Activated T-helper 17 cell treated with anti-CD3 and anti-CD28 coated beads, Interleukin-2, amount 50 U/mL, for 72 hours (primary cell): ENCODE measurements at places on chromosomes 11 and 22.

DNA sequence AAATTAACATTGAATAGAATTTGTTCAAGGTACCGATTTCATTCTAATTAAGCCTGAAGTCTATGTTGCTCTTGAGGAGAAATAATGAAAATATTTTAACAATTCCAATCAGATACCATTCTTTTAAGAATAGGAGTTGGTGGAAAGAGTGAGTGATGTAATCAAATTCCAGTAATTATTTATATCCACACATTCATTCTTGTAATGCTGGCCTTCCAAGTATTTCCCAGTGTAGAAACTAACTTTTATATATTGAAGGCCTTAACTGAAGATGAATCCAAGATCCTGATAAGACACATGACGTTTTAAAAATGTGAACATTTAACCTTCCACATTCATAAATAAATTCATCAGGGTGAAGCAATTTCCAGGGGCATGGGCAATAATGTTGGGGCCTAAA is 36.6 kb upstream of the PAX6 start:
- no peak for ATAC-seq

- ATAC-seq = no peak
These were observed 14.9 kb downstream of the PPM1F start for GRCh38 chr22:21937821-21938070.

DNA sequence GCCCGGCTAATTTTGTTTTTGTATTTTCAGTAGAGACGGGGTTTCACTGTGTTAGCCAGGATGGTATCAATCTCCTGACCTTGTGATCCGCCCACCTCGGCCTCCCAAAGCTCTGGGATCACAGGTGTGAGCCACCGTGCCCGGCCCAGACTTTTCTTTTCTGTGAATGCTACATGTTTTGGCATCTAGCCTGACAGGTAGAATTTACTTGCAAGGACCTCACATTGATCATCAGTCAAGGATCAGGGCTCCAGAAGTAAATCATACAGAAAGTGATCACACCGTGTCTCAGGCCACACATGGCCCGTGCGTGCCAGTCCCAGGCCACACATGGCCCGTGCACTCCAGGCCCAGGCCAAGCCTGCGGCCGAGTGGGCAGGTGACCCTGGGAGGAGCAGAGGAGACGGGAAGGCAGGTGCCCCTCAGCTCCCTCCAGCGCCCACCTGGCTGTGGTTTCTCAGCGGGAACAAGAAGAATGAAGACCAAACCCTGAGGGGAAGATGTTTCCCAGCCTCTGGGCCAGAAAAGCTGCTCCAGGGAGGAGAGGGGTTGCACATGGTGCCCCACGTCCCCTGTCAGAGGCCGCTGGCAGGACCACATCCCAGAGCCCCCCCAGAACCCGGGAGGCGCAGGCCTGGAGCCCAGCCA is 76.2 kb downstream of the BRD1 start:
- no peak for ATAC-seq

DNA sequence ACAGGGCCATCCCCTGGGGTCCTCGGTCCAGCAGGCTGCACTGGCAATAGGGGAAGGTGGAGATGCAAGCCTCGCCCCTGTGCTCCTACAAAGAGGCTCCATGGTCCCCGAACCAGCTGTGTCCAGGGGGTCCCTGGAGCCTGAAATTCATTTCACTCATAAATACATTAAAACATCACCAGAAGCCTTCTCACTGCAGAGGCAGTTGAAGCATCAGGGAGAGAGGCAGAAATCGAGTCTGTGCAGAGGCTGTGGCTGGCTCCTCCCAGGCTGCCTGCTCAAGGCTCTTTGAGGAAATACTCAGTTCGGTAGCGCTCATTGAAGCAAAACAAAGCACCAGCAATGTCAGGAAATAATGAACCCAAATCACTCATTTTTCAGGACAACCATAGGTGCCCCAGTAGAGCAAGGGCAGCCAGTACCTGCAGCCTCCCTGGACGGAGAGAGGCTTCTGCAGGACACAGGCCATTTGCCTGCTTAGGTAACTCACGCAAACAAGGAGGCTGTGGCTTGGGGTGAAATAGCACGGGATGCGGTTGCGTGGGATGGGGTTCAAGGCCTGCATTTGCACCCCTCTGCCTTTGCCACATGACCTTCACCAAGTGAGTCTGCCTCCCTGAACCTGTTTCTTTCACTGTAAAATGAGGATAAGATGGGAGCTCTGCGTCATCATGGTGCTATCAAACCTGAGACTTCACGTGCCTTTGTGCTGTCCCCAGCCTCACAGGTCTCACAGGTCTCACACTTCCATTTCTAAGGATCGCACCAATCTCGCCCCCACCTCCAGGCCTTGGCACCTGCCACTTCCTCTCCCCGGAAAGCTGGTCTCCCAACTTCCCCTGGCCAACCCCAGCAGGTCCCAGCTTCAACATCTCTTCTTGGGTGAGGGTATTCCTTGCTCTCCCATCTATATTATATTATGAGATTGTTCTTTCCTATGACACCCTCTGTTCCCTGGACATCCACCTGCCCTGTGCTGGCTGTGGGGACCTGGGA is 84.3 kb upstream of the SHISAL1 start:
- no peak for ATAC-seq

- peak; percentile 78 for ATAC-seq
These were observed 14.9 kb downstream of the KBTBD3 start for GRCh38 chr11:106061954-106062949.

- no peak for ATAC-seq
These were observed 29.2 kb downstream of the GRAMD4 start for GRCh38 chr22:46649141-46650077.

- ATAC-seq = peak; percentile 76
These were observed 21.7 kb downstream of the KCNJ1 start for GRCh38 chr11:128845334-128845780.

DNA sequence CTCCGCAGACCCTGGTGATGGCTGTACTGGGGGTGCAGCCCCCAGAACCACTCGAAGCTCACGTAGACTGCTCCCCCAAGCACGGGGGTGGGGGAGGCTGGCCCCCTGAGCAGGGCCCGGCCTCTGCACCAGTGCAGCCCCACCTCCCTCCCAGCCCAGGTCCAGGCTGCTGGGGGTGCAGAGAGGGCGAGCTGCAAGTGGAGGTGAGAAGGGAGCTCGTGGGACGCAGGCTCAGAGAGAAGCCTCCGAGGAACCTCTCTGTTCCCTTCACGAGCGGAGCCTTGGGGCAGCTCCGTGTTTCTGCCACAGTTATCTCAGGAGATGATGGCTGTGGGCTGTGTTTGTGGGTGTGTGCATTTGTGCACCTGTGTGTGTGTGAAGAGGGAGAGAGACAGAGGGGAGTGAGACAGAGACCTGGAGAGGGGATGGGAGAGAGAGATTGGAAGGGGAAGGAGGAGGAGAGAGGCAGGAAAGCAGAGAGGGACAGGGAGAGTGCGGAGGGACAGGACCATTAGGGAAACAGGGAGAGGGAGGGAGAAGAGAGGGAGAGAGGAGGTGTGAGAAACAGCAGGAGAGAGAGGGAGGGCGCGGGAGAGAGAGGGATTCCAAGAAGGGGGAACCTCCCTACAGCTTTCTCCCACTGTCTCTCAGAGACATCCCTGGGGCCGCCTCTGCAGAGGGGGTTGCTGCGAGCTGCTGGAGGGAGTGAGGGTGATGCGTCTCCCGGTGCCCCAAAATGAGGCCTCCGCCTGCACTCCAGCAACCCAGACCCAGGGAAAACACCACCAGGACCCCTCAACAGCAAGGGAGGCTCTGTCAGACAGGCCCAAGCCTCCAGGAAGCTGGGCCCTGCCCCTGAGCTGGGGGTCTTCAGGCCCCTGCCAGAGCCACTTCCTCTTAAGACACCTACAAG is 1488.6 kb downstream of the BRD1 start:
- ATAC-seq = no peak

- no peak for ATAC-seq
These were observed 25.8 kb upstream of the DAGLA start for GRCh38 chr11:61654397-61654829.

GRCh38 chr11:116855413-116855812 is 18.0 kb upstream of the APOA1 start:
- ATAC-seq = no peak

DNA sequence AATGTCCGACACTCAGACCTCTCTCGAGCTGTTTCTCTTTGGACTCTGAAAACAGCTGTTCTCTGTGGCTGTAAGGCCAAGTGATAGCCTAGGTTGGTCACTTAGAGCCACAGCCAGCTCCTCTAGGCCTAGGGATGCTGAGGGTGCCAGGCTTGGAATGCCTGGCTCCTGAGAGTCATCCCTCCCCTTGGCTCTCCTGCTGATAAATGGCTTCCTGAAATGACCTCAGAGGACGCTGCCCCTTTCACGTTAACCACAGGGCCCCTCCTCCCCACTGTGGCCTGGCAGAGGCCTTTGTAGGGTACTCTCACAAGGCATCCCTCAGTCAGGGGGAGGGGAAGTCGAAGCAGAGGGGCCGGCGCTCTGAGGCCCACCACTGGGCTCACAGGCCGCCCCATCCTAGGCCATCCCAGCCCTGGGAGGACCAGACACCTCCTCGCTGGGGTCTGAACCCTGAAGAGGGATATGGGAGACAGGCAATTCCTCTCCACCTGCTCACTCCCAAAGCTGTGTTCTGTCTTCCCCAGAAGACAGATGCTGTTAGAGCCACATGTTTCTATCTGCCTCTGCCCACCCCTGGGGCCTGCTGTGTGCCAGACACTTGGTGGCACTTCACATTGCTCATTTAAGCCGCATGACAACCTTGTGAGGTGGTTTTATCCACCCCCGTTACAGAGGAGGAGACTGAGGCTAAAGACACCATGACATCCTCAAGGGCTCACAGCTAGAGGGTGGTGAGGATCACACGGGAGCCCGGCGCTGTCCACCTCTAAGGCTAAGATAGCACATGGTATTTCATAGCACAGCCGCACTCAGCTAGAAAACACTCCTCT is 50.9 kb downstream of the ARFGAP3 start:
- no peak for ATAC-seq

GRCh38 chr11:87660926-87661660 is 514.1 kb downstream of the RAB38 start:
- no peak for ATAC-seq

DNA sequence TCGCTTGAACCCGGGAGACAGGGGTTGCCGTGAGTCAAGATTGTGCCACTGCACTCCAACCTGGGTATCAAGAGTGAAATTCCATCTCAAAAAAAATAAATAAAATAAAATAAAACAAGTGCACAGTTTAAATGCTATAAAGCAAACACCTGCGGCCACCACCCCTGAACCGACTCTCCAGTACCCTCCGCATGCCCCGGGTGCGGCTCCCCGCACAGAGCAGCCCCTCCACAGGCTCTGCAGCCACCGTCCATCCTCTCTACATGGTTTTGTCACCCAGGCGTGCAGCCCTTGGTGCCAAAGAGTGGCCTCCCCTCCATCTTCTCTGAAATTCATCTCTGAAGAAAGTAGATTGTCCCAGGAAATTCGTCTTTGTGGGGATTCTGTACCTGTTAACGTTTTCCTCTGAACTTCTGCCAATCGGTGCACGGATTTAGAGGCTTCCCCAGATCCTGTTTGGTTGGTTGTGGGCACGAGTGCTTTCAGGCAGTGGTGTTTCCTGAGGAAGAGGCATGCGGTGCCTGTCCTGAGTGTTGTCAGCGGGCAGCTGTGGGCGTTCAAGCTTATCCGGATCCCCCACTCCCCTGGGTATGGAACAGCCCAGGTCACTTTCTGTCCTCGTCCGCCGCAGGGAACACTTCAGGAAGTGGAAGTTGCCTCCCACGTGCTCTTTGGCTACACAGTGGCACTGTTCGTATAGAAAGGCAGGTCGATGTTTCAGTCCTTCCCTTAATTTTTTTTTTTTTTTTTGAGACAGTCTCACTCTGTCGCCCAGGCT is 4.1 kb downstream of the MIOX start:
- peak; percentile 67 for ATAC-seq

DNA sequence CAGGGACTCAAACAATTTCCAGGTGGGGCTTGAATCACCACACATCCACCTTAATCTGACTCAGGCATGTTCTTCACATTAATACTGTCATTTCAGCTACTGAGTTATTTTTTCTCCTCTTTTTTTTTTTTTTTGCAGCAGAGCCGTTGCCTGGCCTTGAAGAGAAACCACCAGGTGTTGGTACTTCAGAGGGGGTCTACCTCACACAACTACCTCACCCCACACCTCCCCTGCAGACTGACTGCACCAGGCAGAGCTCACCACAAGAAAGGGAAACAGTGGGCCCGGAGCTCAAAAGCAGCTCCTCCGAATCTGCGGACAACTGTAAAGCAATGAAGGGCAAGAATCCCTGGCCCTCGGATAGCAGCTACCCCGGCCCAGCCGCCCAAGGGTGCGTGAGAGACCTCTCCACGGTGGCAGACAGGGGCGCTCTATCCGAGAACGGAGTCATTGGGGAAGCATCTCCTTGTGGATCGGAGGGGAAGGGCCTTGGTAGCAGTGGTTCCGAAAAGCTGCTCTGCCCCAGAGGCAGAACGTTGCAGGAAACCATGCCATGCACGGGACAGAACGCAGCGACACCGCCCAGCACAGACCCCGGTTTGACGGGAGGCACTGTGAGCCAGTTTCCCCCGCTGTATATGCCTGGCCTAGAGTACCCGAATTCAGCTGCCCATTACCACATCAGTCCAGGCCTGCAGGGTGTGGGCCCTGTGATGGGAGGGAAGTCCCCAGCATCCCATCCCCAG is 15.1 kb upstream of the SLC25A18 start:
- no peak for ATAC-seq

DNA sequence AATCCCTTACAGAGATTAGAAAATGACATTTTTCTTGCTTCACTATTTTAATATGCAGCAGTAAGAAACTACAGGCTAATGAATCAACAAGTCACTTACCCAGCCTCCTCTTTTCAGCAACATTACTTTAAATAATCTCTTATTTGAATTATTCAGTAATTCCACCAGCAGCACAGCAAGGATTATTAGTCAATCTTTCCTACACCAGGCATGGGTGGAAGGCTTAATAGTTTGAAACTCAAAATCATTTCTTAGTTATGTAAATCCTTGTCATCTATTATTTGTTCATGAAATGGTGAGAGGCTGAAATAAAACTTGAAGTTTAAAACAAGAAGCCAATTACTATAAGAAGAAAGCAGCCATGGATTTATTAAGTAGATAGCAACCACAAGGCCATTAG is 530.5 kb downstream of the KCNA4 start:
- ATAC-seq = no peak

DNA sequence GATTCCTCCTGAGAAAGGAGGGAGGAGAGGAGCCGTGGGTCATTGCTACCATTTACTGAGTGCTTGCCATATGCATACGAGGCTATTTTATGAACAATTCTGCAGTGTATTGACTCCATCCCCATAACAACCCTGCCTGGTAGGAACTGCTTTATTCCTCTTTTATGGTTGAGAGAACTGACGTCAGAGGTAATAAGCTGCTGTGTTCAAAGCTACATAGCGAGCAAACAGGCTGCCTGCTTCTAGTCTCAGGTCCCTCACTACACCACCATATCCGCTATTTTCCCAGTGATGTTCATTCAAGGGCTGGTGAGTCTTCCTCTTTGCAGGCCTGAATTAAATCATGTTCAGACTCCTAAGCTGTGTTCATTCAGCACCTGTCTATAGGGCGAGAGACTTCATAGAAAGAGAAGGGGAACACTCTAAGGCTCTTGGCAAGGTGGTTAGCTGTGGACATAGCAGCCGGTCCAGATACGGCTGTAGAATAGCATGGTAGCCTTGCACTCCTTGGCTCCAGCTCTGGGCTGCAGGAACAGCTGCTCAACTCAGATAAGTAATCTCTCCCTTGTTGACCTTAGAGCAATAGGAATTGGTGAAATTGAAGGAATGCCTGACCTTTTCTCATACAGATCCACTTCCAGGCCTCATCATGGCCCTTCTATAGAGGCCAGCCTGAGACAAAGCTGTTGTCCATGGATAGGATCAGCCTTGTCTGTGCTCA is 82.6 kb downstream of the MICAL2 start:
- ATAC-seq = no peak

GRCh38 chr11:47143322-47143721 is 33.4 kb downstream of the ARFGAP2 start:
- no peak for ATAC-seq
